ENCODE measurements at places on chromosomes 3 and 15.

- no peak for DNase-seq
Observed at GRCh38 chr3:85572978-85573377, 614.2 kb downstream of the CADM2 start.

- DNase-seq = no peak
Observed at GRCh38 chr3:141261472-141262307, 30.1 kb downstream of the PXYLP1 start.

- DNase-seq = no peak
Observed at GRCh38 chr3:27487383-27487782, 3.2 kb upstream of the SLC4A7 start.

GRCh38 chr3:11530153-11530721, 113.5 kb downstream of the VGLL4 start:
- no peak for DNase-seq

DNA sequence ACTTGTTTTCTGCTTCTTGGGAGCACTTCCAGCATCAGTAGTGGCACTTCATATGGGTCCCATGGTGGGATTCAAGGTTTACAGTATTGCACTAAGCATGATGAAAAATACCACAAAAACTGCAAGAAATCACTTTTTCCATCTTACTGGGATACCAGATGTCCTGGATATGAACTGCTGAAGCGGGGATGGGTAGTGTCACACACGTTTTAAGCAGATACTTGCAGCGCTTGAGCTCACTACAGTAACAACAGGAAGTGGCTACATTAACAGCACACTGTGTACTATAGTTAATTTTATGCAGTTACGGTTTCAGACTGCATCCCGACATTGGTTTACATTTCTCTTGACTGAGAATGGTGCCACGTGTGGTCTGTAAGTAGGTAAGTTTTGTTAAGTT, 3.5 kb upstream of the ISG20 start:
- DNase-seq = no peak
